Activated naive CD8-positive, alpha-beta T cell treated with anti-CD3 and anti-CD28 coated beads for 36 hours (primary cell): ENCODE measurements at places on chromosomes 12 and 14. TPM values are rescaled to one million over a fixed set of nuclear protein-coding genes. Genes with fewer than 3 reads are reported as not detected.

DNA sequence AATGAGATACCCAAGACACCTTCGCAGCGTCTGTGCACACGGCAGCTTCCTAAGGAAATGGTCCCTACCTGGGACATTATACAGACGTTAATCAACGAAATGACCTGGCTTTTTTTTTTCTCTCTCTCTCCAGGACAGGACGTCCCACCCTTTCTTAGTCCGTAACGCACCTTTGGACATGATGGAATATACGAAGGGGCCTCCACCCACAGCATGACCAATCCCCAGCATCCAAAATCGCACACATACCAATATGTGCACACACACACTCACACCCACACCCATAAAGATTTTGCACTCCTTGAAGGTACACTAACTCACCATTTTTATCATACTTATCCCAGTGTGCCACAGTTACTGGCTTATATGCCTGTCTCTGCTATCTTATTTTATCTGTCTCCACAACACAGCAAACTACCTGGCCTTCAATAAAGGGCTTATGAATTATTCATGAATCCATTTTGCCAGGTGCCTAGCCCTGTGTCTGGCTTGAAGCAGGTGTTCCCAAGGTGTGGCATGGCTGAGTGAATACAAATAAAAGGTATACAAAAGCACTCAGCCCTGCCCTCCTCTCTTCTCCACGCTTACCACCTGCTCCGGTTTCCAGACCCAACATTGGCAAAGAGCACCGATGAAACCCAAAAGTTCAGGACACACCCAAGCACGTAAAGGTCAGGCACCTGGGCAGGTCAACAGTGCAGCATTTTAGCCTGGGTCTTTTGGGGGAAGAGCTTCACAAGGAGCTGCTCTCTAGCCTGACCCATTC is 2.2 kb downstream of the SCNN1A start:
- DNase-seq = no peak
- peaks cover 47% of the 10 kb centered on the region for H3K4me1 ChIP-seq
- H3K36me3 ChIP-seq = no peaks in the 10 kb centered on the region

DNA sequence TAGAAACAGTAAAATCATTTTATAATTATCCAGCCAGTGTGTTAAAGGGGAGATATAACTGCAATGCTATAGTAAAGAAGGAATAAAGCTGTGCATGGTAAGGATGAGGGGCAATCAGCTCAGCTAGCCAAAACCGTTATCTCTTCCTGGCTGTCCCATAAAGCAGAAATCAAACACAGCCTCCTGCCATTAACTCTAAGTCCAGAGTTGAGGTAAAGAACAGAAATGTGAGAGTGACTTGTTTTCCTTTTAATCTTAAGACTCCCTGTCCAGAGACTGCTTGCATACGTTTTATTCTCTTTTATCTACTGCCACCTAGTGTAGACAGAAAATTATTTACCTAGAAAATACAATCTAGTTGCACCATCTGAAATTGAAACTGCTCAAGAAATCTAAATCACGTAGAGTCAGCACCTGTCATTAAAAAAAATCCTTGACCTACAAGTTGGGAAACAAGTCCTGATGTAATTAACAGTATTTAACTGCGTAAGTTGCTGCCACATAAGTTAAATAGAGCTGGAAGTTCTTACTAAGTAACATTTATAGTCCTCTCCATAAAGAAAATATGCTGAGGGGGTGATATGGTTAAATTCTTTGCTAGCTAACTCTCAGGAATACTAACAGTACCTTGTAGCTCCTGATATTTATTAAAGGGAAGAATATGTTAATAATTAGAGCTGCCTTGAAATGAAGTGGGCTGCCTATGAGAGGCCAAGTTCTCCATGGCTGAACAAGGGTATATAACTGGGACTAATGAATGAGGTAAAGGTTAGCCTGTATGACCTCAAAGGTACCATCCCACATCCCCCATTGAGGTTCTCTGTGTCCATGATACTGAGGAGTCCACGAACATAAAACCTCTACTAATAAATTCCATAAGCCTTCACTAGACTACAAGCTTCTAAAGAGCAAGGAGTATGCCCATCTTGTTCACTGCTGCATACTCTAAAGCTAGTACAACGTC is 62.7 kb downstream of the GALNT4 start:
- H3K4me1 ChIP-seq = peaks cover 26% of the 10 kb centered on the region
- peaks cover 9% of the 10 kb centered on the region for H3K36me3 ChIP-seq
- DNase-seq = no peak
- H3K4me3 ChIP-seq = no peak overlapping the region
- no peaks in the 10 kb centered on the region for H3K27me3 ChIP-seq

The RERGL gene
- not detected for total RNA-seq

The PDE3A gene
- not detected for total RNA-seq

- DNase-seq = no peak
- H3K4me1 ChIP-seq = peaks cover 3% of the 10 kb centered on the region
- H3K27ac ChIP-seq = no peak overlapping the region
- no peak overlapping the region for H3K4me3 ChIP-seq
These were observed 122.8 kb downstream of the AACS start for GRCh38 chr12:125187780-125188741.

The IGF1 gene
- total RNA-seq = 2.3 TPM

- no peak overlapping the region for H3K4me3 ChIP-seq
- DNase-seq = no peak
- H3K36me3 ChIP-seq = no peaks in the 10 kb centered on the region
- H3K4me1 ChIP-seq = no peaks in the 10 kb centered on the region
- H3K27me3 ChIP-seq = no peaks in the 10 kb centered on the region
These were observed 296.1 kb upstream of the SYT1 start for GRCh38 chr12:78568321-78569020.

DNA sequence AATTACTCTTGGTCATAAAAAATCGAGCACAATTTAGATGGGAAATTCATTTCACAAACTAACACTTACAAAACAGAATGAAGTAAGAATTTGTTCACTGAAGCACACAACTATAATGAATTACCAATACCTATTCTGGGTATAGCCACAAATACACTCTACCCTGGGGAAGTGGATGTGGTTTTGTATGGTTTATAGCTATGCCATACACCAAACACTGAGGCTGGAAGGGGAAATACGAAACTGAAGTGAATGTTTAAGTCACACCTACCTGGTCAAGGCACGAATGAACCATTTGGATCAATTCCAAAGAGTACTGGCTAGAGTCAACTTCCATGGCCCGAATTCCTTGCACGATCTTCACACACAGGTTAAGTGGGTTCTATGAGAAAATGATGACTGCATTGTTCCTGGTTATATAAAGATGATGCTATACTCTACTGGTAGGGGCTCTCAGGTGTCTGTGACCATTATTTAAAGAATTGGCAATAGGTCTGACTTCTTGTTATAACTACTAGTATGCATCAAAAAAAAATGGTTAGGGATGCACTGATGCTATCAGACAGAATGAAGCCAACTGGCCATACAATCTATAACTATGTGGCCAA is 12.8 kb downstream of the NEK9 start:
- no peak for DNase-seq
- H3K4me3 ChIP-seq = no peak overlapping the region
- peaks cover 27% of the 10 kb centered on the region for H3K36me3 ChIP-seq
- no peak overlapping the region for H3K27ac ChIP-seq
- H3K4me1 ChIP-seq = peaks cover 15% of the 10 kb centered on the region

The WSCD2 gene
- not detected for total RNA-seq

DNA sequence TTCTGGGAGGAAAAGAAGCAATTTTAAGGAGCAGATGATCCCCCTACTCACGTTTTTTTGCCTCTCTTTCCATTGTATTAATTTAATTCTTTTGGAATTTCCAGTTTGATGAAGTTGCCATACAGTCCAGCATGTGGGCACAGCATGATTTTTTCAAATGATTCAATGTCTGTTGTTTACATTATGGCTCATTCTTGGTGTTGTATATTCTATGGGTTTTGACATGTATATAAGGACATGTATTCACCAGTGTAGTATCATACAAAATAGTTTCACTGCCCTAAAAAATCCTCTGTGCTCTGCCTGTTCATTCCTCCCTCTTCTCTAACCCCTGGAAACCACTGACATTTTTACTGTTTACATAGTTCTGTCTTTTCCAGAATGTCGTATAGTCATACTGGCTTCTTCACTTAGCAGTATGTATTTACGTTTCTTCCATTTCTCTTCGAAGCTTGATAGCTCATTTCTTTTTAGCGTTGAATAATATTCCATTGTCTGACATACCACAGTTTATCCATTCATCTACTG is 13.3 kb upstream of the KLHDC2 start:
- no peak overlapping the region for H3K4me3 ChIP-seq
- no peak overlapping the region for H3K27ac ChIP-seq
- no peaks in the 10 kb centered on the region for H3K4me1 ChIP-seq
- H3K27me3 ChIP-seq = no peaks in the 10 kb centered on the region
- H3K36me3 ChIP-seq = peaks cover 2% of the 10 kb centered on the region
- no peak for DNase-seq

The MIP gene
- total RNA-seq = not detected

The MDGA2 gene
- not detected for total RNA-seq

- no peak overlapping the region for H3K27ac ChIP-seq
- H3K27me3 ChIP-seq = no peaks in the 10 kb centered on the region
- DNase-seq = no peak
- peaks cover 22% of the 10 kb centered on the region for H3K4me1 ChIP-seq
These were observed 89.6 kb downstream of the DAAM1 start for GRCh38 chr14:59278111-59278510.

DNA sequence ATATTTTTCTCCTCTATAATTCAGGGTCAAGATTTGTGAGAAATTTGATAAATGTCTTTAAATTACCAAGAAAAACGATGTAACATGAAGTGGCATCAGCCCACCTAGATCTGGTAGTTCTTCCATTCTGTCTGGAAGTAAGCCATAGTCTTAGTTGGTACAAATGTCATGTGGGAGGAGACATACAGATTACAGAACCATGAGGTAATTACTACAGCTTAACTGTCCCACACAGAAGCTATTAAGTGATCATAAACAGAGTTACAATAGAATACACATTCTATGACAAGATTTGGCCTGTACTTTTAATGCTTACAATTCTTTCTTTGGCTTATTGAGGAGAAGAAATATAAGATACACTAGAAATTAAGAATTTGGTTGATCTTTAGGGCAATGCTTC is 13.7 kb upstream of the SIX1 start:
- peaks cover 75% of the 10 kb centered on the region for H3K27me3 ChIP-seq
- peaks cover 4% of the 10 kb centered on the region for H3K4me1 ChIP-seq
- H3K36me3 ChIP-seq = no peaks in the 10 kb centered on the region
- H3K27ac ChIP-seq = no peak overlapping the region
- H3K4me3 ChIP-seq = no peak overlapping the region

DNA sequence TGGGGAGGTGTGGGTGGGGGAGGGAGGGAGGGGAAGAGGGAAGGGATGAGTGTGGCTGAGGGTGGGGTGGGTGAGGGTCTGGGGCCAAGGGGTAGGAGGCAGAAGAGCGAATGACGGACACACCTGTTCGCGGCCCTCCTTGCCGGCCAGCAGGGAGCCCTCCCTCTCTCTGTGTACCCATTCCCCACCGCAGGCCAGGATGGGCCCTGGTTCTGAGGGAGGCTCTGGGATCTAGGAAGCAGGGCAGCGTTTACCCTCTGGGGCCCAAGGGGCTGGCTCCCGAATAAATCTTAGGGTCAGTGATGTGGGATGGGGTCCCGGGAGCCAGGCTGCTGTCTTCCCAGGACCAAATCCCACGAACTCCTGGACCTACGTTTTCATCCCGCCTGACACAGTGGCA is 46.0 kb upstream of the ESRRB start:
- peaks cover 46% of the 10 kb centered on the region for H3K27me3 ChIP-seq
- H3K4me3 ChIP-seq = no peak overlapping the region
- no peak for DNase-seq
- H3K36me3 ChIP-seq = no peaks in the 10 kb centered on the region
- H3K4me1 ChIP-seq = no peaks in the 10 kb centered on the region

The GYS2 gene
- total RNA-seq = not detected

DNA sequence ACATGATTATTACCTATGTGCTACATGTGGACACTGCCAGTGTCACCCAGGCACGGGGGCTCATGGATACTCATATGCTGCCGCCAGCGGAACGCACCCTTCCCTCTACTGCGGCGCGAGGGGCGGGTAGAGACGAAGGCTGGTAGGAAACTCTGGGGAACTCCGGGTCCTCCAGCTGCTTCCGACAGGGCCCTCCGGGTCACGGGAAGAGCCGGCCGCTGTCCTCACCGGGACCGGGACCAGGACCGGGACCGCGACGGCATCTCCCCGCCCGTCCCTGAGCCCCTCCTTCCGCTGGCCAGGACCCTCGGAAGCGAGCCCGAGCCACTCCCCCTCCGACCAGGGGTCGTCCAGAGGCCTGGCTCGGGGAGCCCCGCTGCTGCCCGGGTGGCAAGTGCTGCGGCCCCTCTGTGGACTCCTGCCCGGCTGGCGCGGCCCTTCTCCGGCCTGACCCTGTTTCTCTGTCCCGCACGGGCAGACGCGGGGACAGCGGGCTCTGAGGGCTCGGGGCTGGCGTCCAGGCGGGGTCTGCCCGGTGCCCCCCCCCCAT is 209.6 kb downstream of the ADGRD1 start:
- no peak overlapping the region for H3K27ac ChIP-seq
- H3K27me3 ChIP-seq = peaks cover 11% of the 10 kb centered on the region
- no peaks in the 10 kb centered on the region for H3K4me1 ChIP-seq
- no peak overlapping the region for H3K4me3 ChIP-seq
- DNase-seq = no peak
- H3K36me3 ChIP-seq = no peaks in the 10 kb centered on the region

GRCh38 chr14:63460680-63461369 is 82.4 kb downstream of the PPP2R5E start:
- H3K27me3 ChIP-seq = no peaks in the 10 kb centered on the region
- peaks cover 4% of the 10 kb centered on the region for H3K4me1 ChIP-seq
- DNase-seq = no peak
- no peak overlapping the region for H3K27ac ChIP-seq
- no peak overlapping the region for H3K4me3 ChIP-seq
- peaks cover 5% of the 10 kb centered on the region for H3K36me3 ChIP-seq

The TSPAN8 gene
- total RNA-seq = not detected

DNA sequence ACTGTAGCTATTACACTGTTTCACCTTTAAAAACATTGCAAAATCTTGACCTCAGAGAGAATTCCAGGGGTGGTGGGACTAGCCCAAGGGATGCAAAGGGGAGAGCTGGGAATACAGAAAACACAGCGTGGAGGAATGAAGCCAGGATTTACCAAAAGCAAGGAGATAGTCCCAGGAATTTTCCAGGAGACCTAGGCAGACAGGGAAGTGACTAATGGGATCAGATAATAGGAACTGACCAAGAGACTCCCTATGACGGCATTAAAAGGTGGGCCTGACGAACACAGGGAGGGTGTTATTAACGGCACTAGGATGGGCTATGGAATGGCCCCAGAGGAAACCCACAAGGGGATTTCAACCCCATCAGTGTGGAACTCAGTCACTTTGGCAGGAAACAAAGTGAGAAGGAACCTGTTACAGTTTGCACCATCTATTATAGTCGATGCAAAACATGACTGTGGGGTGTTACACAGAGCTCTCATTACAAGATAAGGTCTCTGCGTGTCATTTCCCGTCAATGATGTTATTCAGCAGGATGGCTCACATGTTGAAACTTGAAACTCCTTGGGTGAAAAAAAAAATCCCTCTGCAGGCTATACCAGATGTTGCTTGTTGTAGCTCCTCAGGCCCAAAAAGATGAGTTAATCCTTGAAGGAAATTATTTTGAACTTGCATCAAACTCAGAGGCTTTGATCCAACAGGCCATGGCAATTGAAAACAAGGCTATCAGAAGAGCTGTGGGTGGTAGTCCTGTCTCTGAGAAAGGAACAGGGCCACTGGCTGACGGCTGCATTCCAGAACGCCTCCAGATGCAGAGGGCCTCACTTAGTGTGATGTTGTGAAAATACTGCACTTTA is 58.7 kb downstream of the DRAM1 start:
- H3K4me1 ChIP-seq = peaks cover 3% of the 10 kb centered on the region
- no peak for DNase-seq
- H3K27me3 ChIP-seq = peaks cover 11% of the 10 kb centered on the region
- H3K4me3 ChIP-seq = no peak overlapping the region
- no peaks in the 10 kb centered on the region for H3K36me3 ChIP-seq
